ENCODE measurements at places on chromosomes 4 and X. TPM values are rescaled to one million over a fixed set of nuclear protein-coding genes. Genes with fewer than 3 reads are reported as not detected.
A peak's percentile ranks its signal among the peaks of the same experiment; 100 is the strongest.

- no peaks in the 10 kb centered on the region for H3K27me3 ChIP-seq
- peak; percentile 28 for DNase-seq
- H3K4me1 ChIP-seq = peaks cover 3% of the 10 kb centered on the region
These were observed 55.1 kb upstream of the PGAM4 start for GRCh38 chrX:78024349-78025059.

- no peak for DNase-seq
- no peak overlapping the region for H3K27ac ChIP-seq
- no peaks in the 10 kb centered on the region for H3K36me3 ChIP-seq
- H3K27me3 ChIP-seq = no peaks in the 10 kb centered on the region
These were observed 11.8 kb upstream of the UGT2A3 start for GRCh38 chr4:68963374-68963773.

DNA sequence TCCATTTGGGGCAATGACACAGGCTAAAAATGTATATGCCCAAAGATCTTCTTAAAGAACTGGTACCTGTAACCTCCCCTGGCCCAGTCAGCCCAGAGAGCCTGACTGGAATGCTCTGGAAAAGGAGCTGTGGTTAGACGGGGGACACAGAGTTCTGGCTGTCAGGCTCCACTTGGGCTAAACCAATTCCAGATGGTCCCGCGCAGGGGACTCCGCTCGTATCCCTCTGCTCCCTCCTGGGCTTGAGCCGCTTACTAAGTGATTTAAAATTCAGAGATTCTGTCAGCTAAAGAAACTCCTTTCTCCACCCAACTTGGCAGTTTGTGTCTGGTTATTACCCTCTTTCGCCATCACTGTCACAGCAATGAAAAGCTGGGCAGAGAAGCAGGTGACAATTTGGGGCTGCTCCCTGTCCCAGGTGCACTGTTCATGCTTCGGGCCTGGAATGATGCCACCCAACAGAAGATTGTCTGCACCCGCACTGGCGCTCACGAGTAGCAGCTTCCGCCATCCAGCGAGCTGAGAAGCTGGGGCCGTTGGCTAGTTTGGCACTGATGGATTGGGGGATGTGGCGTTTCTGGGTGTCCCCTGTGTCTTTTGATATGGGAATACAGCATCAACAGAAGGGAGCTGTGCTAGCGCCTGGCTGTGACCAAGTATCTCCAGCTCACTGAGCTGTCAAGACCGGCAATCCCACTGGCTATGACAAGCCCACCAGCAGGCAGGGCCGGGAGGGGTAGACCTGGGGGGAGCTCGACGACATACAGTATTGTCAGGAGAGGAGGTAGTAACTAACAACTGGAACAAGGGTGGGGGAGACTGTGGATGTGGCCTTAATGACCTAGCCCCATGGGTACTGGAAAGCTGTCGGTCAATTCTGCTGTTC lies 6.7 kb upstream of the IRAK1 start:
- no peak overlapping the region for H3K27ac ChIP-seq
- H3K27me3 ChIP-seq = no peaks in the 10 kb centered on the region
- peaks cover 4% of the 10 kb centered on the region for H3K4me1 ChIP-seq
- DNase-seq = no peak
- peaks cover 8% of the 10 kb centered on the region for H3K36me3 ChIP-seq

DNA sequence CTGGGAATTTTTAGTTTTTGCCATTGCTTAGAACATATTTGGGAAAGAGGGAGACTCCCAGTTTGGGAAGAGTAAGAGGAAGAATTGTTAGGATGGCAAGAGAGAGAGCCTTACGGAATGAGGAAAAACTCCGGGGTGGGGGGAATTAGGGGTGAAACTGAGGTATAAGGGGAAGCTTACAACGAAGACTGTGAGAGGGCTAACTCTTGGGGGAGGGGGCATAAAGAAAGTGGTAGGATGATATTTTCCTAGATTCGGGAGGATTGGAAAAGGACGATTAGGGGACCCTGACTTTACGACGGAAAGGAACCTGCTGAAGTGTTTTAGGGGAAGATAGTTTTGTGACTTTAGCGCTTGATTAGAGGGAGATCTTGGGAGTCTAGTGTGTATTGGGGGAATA lies 86.2 kb upstream of the HPRT1 start:
- H3K27ac ChIP-seq = peak overlapping the region; percentile 98
- H3K4me3 ChIP-seq = peak overlapping the region; percentile 96
- no peak for DNase-seq
- H3K27me3 ChIP-seq = no peaks in the 10 kb centered on the region
- H3K36me3 ChIP-seq = peaks cover 7% of the 10 kb centered on the region

DNA sequence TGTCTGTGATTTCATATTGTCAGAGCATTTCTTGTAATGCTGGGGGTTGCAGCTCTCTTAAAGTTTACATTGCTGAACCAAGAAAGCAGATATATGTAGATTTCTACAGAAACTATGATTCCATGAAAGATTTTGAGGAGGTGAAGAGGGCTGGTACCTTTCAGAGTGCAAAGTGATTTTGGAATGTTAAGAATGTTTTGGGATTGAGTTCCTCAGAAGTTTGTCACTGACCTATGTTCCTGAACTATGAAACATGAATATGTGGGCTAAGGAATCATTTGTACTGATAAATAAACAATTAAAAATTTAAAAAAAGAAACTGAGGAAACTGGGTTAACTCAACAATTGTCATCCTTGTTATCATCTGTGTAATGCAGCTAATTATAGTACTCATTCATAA lies 12.3 kb upstream of the CHIC2 start:
- H3K27ac ChIP-seq = no peak overlapping the region
- H3K4me1 ChIP-seq = no peaks in the 10 kb centered on the region
- H3K27me3 ChIP-seq = peaks cover 15% of the 10 kb centered on the region
- H3K36me3 ChIP-seq = no peaks in the 10 kb centered on the region

Gene TADA2B
- total RNA-seq = 10.6 TPM

Gene CXCL5
- not detected for total RNA-seq
